Dorsolateral prefrontal cortex (tissue), 122 donors: ENCODE measurements at places on chromosomes 3 and 15.

DNA sequence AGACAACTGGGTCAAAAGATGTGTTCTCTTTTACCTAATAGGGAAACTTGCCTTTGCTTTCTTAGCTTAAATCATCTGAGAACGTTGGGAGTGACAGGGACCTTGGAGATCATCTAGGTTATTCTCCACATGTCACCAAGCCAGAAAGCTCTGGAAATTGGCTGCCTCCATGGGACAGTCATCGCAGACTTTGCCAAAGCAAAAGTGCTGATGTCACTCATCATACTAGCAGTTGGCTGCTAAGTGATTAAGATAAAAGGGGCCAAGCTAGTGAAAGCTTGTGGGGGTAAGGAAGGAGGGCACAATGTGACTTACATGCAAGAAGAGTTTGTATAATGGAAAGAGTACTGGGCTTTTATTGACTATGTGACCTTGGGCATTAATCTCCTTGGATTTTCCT is 198.0 kb upstream of the PFN2 start:
- DNase-seq: no peak

DNA sequence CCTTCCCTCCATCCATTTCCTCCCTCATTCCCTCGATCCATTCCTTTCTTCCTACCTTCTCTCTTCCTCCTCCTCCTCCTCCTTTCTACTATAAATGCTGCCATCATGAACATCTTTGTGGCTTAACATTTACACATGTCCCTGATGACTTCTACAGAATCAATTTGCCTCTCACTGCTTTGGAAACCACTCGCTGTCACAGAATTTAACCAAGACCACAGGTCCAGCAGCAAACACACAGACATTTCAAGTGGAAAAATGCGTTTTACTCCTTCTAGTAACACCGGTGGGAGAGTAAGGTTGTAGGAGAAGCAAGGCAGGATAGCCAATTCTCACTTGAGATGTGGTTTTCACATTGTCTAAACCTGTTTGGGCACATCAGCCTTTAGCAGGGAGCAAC is 101.4 kb upstream of the LRIG1 start:
- no peak for DNase-seq

GRCh38 chr3:30970183-30970582 is 75.7 kb upstream of the GADL1 start:
- no peak for DNase-seq

GRCh38 chr3:157139938-157140534 is 19.9 kb downstream of the CCNL1 start:
- DNase-seq: no peak
